ENCODE measurements at places on chromosomes 7 and 10. TPM values are rescaled to one million over a fixed set of nuclear protein-coding genes. Genes with fewer than 3 reads are reported as not detected.

DNA sequence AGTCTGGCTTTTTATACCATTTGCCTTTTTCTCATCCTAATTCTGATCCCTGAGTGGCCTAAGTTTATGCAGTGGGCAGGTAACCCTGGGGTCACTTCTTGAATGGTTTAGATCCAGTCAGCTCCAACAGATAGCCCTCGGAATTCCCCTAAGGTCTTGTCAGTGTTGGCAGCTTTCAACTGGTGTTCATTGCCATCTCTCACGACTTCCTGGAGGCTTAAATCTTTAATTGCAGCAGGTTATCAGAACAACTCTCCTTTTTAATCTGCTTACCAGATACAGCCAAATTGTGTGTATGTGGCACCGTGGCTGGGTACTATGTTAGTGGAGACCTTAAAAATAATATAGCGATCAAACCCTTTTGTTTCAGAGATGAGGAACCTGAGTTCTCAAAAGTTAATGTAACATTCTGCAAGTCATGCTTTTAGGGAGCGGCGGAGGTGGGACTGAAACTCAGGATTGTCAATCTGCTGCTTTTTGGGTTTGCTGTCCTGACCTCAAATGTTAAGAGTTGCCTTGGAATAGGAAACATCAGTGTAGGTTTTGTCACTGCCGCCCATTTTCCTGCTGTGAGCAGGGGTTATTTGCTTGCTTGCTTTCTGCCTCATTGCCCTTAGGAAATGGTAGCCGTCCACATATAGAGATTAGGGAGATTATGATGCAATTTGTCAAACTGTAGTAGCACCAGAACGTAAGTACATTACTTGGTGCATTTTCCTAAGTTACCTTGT, 818 bp downstream of the DLD start:
- DNase-seq, result no peak
- H3K36me3 ChIP-seq, result peaks cover 33% of the 10 kb centered on the region
- H3K27me3 ChIP-seq, result no peaks in the 10 kb centered on the region
- H3K4me3 ChIP-seq, result peak overlapping the region; percentile 78
- H3K27ac ChIP-seq, result peak overlapping the region; percentile 89
- peaks cover 27% of the 10 kb centered on the region for H3K4me1 ChIP-seq

The ARPC1B gene
- total RNA-seq, result 66.6 TPM

The ANKRD22 gene
- not detected for total RNA-seq

The CTAGE8 gene
- 0.30 TPM for total RNA-seq

- H3K4me3 ChIP-seq, result no peak overlapping the region
- H3K36me3 ChIP-seq, result no peaks in the 10 kb centered on the region
- DNase-seq, result no peak
- no peaks in the 10 kb centered on the region for H3K27me3 ChIP-seq
- H3K27ac ChIP-seq, result no peak overlapping the region
These were observed 513.4 kb downstream of the ANKRD7 start for GRCh38 chr7:118737935-118738334.

The C7orf57 gene
- total RNA-seq, result not detected

The CASP2 gene
- total RNA-seq, result 19.1 TPM

The NPC1L1 gene
- total RNA-seq, result not detected

The KCNIP2 gene
- total RNA-seq, result 0.77 TPM

GRCh38 chr10:121171825-121172787, 320.9 kb downstream of the WDR11 start:
- DNase-seq, result no peak
- no peak overlapping the region for H3K4me3 ChIP-seq
- no peak overlapping the region for H3K27ac ChIP-seq
- H3K36me3 ChIP-seq, result no peaks in the 10 kb centered on the region

DNA sequence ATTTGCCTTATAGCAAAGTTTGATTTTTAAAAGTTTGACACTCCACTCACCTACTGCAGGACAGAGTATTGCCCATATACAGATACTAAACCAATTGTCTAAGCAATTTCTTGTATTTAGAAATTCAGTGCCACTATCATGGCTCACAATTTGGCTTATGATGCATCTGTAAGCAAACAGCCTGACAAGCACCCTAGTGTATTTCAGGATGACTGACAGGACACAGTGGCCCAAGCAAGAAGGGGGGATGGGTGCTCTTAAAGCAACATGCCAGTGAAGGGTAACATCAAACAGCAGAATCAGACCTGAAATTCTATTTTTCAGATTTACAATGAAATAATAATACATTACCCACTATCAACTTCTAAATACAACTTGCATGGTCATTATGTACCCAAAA, 30.5 kb downstream of the CTNNA3 start:
- no peak for DNase-seq
- H3K4me3 ChIP-seq, result no peak overlapping the region
- H3K27me3 ChIP-seq, result no peaks in the 10 kb centered on the region
- no peaks in the 10 kb centered on the region for H3K36me3 ChIP-seq
- no peak overlapping the region for H3K27ac ChIP-seq

DNA sequence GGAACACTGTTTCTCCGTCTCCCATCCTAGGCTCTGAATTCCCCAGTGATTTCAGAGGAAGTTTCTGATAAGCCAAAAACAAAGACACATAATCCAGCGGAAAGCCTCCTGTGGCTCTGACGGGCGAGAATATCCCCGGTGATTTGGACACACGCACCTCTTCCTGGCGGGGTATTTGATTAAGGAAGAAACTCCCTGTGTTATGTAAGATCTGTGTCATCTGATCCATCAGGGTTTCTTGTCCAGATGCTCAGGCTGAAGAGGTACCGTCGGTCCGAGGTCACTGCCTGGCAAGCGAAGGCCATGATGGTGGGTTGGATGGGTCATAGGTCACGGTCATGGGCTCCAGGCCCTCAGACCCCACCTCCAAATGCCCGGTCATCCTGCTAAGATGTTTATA, 39.6 kb upstream of the DNAJB6 start:
- H3K4me1 ChIP-seq, result peaks cover 34% of the 10 kb centered on the region
- H3K27ac ChIP-seq, result no peak overlapping the region
- no peak for DNase-seq
- no peaks in the 10 kb centered on the region for H3K36me3 ChIP-seq

DNA sequence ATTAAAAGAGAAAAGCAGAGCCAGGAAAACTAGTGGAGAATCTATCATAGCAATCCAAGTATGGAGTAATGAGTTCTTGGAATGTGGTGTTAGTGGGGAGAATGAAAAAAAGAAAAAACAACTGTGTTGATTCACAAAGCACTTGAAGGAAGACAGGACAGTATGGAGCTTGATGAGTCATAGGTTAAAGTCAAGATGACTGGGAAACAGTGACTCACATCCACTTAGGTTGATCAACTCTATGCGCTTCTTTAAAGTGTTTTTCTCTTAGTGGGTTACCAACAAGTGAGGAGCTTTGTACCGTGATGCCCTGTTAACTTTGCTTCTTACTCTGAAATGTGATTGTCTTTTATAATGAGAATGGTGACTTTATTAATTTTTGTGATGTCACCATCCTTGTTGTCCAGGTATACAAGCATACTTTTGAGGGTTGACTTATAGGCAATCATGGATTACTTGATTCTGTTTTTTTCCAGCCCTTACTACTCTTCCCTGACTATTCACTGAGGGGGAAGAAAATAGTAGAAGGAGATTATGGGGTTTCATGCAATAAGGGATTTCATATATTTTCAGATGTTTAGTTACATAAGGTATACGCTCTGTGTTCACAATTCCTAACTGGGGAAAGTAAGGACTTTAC, 32.1 kb upstream of the MDFIC start:
- no peaks in the 10 kb centered on the region for H3K4me1 ChIP-seq
- no peaks in the 10 kb centered on the region for H3K36me3 ChIP-seq
- H3K4me3 ChIP-seq, result no peak overlapping the region
- peak; percentile 28 for DNase-seq

DNA sequence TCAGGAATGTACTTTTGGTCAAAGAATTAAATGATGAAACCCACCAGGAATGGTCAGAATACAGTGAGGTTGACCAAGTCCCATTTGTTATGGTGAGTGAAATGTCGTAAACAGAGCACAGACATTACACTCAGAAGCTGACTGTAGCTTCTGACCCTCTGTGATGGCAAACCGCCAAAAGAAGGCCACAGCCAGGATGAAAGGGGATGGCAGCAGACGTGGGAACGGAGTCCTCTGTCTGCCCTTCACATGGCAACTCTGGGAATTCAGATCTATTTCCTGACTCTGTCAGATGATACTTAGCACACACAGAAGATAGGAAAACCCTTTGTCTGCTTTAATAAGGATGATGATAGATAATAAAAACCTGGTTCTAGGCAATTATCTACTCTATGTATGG, 757.1 kb downstream of the SORCS3 start:
- H3K4me3 ChIP-seq, result no peak overlapping the region
- H3K4me1 ChIP-seq, result no peaks in the 10 kb centered on the region
- no peaks in the 10 kb centered on the region for H3K27me3 ChIP-seq

The ITGB8 gene
- not detected for total RNA-seq

GRCh38 chr10:97633921-97634320, 621 bp upstream of the MORN4 start:
- no peaks in the 10 kb centered on the region for H3K27me3 ChIP-seq
- no peak for DNase-seq
- no peaks in the 10 kb centered on the region for H3K36me3 ChIP-seq
- no peak overlapping the region for H3K27ac ChIP-seq
- peaks cover 18% of the 10 kb centered on the region for H3K4me1 ChIP-seq
- peak overlapping the region; percentile 98 for H3K4me3 ChIP-seq

The NFKB2 gene
- 256 TPM for total RNA-seq

DNA sequence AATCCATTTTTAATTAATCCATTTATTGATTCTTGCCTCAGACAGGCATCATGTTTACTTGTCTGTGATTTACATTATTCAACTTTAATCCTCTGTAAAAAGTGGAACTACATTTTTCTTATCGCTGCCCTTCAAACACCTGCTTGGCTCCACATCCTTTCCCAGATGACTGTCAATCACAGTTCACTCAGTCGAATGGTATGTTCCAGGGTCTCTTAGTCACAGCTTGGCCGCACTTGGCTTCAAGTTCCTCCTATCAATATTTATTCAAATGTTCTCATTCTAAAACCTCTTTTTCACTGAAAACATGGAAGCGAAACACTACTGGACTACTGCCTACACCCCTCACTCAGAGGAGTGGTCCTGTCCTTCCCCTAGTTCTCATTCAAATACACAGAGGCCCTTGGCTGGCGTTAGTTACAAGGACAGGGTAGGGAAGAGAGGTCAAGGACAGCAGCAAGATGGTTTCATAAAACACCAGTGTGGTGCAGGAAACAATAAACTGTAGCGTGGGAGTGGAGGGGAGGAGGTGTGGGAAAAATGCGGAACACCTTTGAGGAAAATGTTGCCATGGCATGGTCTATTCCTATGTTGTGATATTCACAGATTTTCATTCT, 143.2 kb downstream of the USP6NL start:
- H3K4me1 ChIP-seq, result peaks cover 3% of the 10 kb centered on the region
- no peaks in the 10 kb centered on the region for H3K36me3 ChIP-seq
- no peaks in the 10 kb centered on the region for H3K27me3 ChIP-seq

DNA sequence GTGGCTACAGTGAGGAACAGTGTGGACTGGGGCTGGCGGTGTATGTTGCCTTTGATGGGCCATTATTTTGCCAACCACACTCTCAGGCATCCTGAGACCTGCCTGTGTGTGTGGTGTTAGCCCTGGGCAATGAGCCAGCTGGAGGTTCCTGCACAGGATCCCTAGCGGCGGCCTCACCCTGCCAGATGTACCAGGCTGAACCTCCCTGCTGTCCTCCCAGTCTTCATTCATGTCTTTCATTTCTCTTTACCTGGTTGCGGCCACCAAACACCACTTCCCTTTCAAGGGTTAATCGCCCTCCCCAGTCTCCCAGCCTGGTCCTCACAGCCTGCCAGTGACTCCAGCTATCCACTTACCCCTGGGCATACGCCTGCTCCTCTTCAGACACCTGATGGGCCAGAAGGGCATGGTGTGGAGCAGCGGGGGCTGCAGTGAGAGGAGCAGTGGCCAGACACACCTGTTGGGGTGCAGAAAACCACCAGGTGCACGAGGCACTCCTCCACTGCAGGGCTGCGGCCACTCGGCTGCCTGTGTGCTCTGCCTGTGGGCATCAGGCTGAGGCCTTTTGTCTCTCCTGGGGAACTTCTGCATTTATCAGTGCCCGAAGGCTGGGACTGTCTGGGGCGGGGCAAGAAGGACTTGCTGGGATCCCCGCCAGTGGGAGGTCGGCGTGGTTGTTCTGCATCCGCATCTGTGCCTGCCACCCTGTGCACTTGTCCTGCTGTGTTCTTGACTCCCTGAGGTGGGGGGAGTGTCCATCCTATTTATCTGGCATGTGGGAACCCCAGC, 111.6 kb downstream of the ARHGAP22 start:
- H3K36me3 ChIP-seq, result no peaks in the 10 kb centered on the region
- peaks cover 15% of the 10 kb centered on the region for H3K4me1 ChIP-seq
- H3K4me3 ChIP-seq, result no peak overlapping the region
- H3K27ac ChIP-seq, result no peak overlapping the region
- H3K27me3 ChIP-seq, result no peaks in the 10 kb centered on the region
- no peak for DNase-seq

The SMKR1 gene
- total RNA-seq, result 0.22 TPM

DNA sequence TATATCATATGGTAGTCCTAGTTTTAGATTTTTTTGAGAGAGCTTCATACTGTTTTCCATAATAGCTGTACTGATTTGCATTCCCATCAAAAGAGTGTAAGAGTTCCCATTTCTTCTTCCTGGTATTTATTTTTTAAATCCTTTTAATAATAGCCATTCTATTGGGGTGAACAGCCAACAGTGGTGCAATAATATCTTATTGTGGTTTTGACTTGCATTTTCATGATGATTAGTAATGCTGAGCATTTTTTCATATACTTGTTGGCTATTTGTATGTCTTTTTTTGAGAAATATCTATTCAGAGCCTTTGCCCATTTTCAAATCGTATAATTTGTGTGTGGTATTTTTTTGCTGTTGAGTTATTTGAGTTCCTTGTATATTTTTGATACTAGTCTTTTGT, 167.4 kb downstream of the FZD1 start:
- no peaks in the 10 kb centered on the region for H3K27me3 ChIP-seq
- H3K4me3 ChIP-seq, result no peak overlapping the region
- H3K36me3 ChIP-seq, result no peaks in the 10 kb centered on the region
- no peaks in the 10 kb centered on the region for H3K4me1 ChIP-seq
- no peak for DNase-seq
- no peak overlapping the region for H3K27ac ChIP-seq

DNA sequence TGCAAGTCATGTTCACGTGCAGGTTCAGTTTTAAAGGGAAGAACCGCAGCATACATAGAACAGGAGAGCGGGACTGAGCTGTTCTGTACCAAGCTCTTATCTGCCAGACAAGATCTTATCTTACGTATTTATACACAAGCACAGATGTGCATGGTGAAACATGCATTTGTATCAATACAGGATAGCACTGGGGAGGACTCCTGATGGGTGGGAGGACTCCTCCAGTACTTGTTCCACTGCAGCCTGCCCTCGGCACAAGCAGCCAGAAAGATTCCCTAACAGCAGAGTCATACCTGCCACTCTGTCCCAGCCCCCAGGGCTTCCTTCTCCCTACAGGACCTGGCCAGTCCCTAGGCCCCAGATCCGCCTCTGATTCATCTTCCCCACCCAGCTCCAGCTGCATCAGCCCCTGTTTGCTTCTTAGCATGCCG, 13.2 kb upstream of the PRKCQ start:
- H3K4me3 ChIP-seq, result no peak overlapping the region
- DNase-seq, result peak; percentile 16
- peak overlapping the region; percentile 79 for H3K27ac ChIP-seq
- H3K36me3 ChIP-seq, result peaks cover 40% of the 10 kb centered on the region
- H3K4me1 ChIP-seq, result peaks cover 54% of the 10 kb centered on the region

- peaks cover 3% of the 10 kb centered on the region for H3K27me3 ChIP-seq
- H3K4me3 ChIP-seq, result peak overlapping the region; percentile 69
- no peaks in the 10 kb centered on the region for H3K36me3 ChIP-seq
- DNase-seq, result no peak
These were observed 3.0 kb downstream of the IRF5 start for GRCh38 chr7:128940494-128941322.
